H4 (cell line): ENCODE measurements at places on chromosomes 2 and 18. TPM values are rescaled to one million over a fixed set of nuclear protein-coding genes. Genes with fewer than 3 reads are reported as not detected.

Gene AFF3
- total RNA-seq, result 0.21 and 0.37 TPM in 2 replicates

Gene ANKRD29
- total RNA-seq, result 8.4 and 8.9 TPM in 2 replicates

Gene CHAC2
- total RNA-seq, result 36.1 and 37.0 TPM in 2 replicates

Gene SERPINB10
- total RNA-seq, result 1.0 TPM in 1 of 2 replicates, not detected in the other

GRCh38 chr2:156192468-156192867 lies 140.1 kb downstream of the NR4A2 start:
- peak; percentile 6 for DNase-seq

- DNase-seq, result no peak
These were observed 24.1 kb downstream of the INPP4A start for GRCh38 chr2:98468621-98469236.

DNA sequence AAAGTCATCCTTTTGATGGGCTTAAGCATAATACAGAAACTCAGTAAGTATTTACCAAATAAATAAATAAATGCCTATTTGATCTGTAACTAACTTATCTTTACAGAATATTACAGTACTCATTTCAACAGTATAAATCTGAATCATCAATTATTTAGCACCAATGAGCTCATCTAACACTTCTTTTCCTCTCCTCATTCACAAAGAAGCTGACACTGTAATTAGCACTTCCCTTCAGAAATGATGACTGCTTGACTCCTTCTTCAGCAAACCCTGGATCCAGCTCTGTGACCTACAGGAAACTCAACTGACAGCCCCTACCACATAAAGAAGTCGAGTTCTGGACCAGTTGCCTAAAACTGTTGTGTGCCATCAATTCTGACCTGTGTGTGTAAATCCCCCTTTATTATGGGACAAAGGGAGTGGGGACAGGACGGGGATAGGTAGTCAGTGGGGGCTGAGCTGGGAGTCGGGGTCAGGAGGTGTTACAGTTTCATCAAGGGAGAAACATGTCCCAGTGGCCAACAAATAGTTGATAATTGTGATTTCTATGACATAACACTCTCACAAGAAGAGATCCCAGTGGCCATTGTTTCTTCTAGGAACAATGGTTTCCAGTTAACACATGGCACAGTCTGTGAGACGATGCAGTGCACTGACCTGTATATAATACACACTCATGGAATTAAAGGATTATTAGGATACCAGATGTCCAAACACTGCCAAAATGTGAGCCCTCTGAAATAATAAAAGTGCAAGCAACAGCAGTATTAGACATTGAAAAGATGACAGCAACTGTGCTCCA lies 68.7 kb downstream of the STK39 start:
- no peak for DNase-seq

- DNase-seq, result no peak
These were observed 27.8 kb downstream of the ARHGAP15 start for GRCh38 chr2:143157001-143157400.

DNA sequence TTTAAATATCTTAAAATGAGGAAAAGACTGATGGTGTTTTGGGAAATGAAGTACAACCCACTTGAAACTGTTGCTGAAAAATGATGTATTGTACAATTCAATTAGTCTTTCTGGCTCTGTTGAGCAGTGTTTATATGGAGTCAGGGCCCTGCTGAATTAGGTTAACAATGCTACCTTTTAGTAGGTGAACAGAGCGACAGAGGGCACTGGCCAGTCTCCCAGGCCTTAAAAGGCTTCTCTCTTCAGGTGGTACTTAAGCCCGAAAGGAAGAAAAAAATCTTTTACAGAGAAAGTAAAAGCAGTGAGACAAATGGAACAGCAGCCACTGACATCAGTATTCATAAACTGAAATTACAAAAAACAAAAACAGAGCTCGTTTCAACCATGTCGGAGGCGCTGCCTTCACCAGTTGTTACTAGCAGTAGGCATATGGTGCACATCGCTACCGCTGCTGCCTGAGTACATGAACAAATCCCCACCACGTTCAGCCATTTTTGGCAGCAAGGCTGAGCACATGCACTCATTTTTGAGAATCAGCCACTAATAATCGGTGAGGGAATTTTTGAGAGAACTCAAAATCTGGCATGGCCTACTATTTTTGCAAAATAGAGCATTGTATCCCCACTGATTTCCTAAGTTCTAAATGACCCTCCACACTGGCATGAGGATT lies 91.8 kb downstream of the PLEKHM3 start:
- DNase-seq, result no peak

- DNase-seq, result no peak
These were observed 18.2 kb upstream of the FTCDNL1 start for GRCh38 chr2:199869227-199869541.

- no peak for DNase-seq
These were observed 39.9 kb downstream of the PAIP2B start for GRCh38 chr2:71186973-71187372.

DNA sequence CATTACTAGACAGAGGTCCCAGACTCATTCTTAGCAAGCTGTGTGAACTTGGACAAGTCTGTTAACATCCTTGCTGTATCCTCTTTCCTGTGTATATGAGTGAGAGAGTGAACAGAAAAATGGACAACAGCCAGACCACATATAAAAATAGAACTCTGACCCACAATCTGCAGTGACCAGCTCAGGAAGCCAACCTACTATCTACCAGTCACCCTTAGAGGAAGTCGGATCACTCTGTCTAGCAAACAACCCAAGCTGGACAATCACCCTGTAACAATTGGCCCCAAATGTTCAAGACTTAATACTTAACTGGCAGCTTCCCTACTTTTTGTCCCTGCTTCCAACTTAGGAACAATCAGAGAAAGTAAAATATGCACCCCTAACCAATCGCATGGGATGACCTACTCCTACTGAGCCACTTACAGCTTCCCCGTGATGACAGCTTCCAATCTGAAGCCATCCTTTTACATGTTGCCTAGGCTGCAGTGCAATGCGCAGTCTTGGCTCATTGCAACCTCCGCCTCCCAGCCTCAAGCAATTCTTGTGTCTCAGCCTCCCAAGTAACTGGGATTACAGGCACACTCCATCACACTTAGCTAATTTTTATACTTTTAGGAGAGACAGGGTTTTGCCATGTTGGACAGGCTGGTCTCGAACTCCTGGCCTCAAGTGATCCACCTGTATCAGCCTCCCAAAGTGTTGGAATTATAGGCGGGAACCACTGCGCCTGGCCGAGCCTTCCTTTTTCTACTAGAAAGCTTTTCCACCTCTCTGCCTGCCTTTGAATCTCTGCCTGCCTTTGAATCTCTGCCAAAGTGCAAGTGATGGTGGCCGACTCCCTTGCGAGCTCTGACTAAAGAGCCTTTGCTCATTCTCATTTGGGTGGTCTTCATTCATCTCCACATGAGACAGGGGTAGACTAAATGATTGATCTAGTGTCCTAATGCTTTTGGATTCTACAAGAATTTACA lies 158.3 kb upstream of the NDUFV2 start:
- DNase-seq, result peak; percentile 44

GRCh38 chr2:45626387-45627221 lies 15.5 kb upstream of the SRBD1 start:
- DNase-seq, result no peak

DNA sequence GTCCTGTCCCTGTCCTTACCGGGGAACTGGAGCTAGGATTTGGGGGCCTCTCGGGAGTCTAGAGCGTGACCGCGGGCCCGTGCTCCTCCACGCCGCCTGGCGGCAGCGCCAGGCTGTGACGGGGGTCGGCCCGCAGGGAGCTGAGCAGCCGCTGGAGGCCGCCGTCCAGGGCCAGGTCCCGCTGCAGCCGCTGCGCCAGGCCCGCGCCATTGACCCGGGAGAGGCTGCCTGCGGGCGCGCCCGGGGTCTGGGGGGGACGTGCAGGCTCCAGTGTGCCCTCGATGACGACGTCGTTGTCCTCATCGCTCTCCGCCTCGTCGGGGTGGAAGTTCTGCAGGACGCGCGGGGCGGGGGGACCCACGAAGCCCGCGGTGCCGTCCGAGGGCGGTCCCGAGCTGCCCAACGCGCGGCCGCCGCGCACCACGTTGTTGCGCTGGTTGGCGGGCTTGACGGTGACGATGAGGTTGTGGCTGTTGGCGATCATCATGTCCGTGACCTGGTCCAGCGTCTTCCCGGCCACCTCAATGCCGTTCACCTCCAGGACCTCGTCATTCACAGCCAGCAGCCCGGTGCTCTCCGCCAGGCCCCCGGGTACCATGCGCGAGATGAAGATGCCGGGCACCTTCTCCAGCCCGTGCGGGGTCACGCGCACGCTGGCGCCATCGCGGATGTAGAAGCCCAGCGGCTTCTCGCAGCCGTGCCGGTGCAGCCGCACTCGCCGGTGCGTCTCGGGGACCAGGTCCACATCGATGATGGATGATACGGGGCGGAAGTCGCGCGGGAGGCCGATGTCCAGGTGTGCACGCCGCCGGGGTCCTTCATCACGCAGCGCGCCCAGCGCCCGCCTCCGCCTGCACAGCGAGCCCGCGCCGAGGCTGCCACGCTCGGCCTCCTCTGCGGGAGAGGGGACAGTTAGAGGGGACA lies 50.9 kb downstream of the ADNP2 start:
- DNase-seq, result no peak

- peak; percentile 2 for DNase-seq
These were observed 340.8 kb downstream of the CMPK2 start for GRCh38 chr2:6524691-6525474.

- no peak for DNase-seq
These were observed 164.2 kb downstream of the MYT1L start for GRCh38 chr2:2166881-2167280.
